ENCODE measurements at places on chromosomes 16 and 17.

- no peak for DNase-seq
These were observed 466 bp upstream of the HSF4 start for GRCh38 chr16:67163999-67164558.

GRCh38 chr16:80720804-80721371 lies 83.5 kb downstream of the CDYL2 start:
- DNase-seq: no peak

- DNase-seq: no peak
These were observed 38.9 kb upstream of the GHDC start for GRCh38 chr17:42233156-42233555.

DNA sequence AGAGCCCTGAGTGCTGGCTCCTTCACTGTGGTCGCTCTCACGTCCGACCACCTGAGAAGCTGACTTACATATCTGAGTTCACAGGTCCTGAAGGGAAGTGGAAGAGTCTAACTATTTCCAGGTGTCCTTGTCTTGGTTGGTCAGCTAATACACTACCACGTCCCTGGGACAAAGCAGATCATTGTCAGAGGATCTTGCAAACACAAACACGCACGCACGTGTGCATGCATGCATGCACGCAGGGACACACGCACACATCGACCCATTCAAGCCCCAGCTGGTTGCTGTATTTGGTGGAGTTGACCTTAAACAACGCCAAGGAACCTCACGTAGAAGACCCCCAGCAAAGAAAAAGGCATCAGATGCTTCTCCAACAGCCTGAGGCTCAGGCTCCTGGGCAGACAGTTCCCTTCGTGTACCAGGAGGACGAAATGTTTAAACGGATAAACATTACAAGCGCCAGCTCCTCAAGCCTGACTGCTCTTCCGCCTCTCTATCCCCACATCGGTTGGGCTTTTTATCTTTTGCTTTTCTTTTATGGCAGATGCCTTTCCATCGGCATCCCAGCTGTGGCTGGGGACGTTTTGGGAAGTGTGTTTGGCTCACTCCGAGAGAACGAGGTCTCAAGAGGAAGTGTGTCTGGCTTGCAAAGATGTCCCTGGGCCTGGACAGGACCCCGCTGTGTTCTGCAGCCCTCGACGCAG lies 95.8 kb downstream of the TBC1D16 start:
- DNase-seq: no peak

GRCh38 chr16:67504031-67505021 lies 21.0 kb upstream of the AGRP start:
- DNase-seq: peak; percentile 34

DNA sequence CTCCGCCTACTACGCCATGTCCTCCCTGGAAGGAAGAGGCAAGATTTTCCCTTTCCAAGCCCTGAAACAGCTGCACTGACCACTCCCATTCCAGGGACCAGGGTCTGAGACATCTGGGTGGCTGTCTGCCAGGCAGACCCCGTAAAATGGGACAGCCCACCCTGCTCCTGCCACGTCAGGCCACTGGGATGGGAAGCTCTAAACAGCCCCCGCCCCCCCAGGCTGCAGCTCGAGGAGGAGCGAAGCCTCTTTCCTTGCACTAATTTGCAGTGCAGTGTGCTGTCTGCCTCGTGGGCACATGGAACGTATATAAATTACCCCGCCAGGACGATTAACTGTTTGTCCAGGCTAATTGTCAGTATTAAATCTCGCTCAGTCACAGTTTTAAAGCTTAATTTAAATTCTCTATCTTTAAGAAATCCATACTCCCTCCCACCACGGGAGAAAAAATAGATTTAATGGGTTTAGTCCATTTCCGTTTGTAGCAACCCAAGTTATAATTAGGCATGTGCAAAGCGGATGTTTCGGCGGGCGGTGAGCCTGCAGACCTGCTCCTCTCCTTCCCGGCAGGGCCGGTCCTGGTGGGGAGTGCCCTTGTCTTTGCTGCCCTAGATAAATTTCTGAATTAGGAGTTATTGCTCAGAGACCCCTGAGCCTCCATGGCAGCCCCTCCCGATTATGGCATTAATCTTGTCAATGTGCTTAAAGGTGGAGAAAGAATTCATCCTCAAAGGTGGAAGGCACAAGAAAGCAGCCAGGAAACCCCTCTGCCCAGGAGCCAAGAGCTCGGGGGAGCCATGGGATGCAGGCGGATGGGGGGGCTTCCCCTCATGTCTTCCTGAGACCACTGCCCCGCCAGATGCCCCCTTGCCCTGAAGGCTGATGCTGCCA lies 268.0 kb upstream of the TNRC6C start:
- DNase-seq: no peak

DNA sequence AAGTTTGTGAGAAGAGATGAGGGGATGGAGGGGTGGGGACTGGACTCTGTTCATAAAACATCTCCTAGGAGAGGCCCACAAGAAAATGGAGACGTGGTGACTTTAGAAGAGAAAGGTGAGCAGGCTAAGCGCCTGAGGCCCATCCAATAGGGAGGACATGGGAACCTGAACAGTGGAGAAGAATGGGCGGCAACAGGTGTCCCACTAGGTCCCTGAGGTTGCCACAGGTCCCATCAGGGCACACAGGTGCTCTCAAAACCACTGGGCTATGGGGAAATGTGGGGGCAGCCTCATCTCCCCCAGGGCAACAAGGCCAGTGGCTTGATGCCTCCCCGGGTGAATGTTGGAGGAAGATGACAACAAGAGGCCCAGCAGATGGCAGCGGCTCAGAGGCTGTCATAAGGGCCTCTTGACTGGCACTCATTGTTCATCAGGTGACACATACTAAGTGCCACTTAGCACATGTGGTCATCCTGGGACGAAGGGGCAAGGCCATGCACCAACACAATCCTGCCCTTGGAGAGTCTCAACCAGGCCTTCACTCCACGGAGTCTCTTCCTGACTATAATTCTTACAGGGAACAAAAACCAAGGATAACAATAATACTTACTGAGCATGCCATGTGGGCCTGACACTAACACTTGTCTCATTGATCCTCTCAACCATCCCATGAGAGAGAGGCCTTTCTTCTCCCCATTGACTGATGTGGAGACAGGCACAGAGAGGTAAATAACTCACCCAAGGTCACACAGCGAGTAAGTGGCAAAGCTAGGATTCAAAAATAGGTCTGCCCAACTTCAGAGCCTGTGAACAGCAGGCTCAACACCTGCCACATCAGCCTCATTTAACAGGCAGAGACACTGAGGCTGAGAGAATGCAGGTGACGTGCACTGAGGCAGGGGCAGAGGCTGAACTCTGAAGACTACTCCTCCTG lies 38.0 kb downstream of the CUEDC1 start:
- peak; percentile 21 for DNase-seq

- DNase-seq: no peak
These were observed 50.6 kb downstream of the CNGB1 start for GRCh38 chr16:57920215-57920879.

GRCh38 chr17:82302991-82303943 lies 14.1 kb downstream of the CD7 start:
- DNase-seq: peak; percentile 51

DNA sequence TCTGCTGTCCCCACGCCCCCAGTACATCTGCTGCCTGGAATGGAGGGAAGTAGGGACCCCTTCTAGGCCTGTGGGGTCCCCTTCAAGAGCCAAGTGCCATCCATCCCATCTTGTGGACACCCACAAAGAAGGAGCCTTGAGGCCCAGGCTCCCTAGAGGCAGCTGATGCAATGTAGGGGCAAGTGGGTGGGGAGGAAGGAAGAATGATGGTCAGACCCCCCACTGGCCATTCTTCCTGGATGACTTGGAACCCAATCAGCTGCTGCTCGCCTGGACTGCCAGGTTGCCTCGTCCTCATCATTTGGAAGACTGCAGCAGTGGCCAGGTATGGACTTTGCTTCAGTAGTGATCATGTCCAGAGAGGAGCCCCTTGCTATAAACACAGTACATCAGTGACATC lies 48.9 kb downstream of the SMPD3 start:
- no peak for DNase-seq

GRCh38 chr17:80949451-80950421 lies 41.9 kb upstream of the CHMP6 start:
- DNase-seq: no peak

DNA sequence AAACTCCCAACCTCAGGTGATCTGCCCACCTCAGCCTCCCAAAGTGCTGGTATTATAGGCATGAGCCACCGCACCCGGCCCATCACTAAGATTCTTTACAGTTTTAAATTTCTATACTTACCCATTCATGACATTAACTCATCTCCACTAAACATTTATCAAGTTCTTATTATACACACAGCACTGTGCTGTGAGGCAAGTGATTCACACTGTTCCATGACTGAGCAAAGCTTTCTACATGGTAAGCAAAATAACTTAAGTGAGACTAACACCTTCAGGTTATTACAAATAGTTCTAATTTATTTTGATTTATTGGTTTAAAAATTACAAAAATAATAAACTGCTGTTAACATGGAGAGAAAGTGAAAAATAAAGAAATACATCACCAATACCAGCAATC lies 33.5 kb downstream of the MARVELD3 start:
- DNase-seq: no peak

- no peak for DNase-seq
These were observed 163.3 kb upstream of the GSE1 start for GRCh38 chr16:85449885-85450245.

GRCh38 chr16:22292320-22292719 lies 4.9 kb upstream of the POLR3E start:
- DNase-seq: no peak

- no peak for DNase-seq
These were observed 82.8 kb downstream of the WDR59 start for GRCh38 chr16:74902161-74902560.

DNA sequence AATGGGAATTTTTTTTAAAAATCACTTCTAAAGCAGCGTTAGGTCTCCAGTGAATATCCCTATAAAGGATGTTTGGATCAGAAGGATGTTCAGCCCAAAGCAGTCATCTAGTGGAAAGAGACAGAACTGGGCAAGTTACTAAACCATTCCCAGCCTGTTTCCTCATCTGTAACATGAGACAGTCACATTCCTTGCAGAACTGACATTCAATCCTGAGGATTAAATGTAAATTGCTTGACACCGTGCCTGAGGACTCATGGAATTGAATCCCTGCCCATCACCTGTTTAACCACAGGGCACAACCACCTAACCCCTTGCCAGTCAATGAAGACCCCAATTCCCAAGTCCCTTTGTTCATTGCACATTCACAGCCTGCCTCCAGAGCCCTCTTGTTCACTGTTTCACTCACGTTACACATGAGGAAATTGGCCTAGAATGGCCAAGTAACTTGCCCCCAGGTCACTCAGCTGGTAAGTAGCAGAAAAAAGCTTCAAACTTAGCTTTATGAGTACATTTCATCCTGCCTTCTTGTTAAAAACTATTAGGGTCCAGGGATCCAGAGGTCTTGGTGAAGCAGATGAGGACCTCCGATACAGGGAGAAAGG lies 1.4 kb downstream of the CMTM2 start:
- DNase-seq: no peak

- DNase-seq: no peak
These were observed 95.2 kb upstream of the CCL1 start for GRCh38 chr17:34458266-34458665.

DNA sequence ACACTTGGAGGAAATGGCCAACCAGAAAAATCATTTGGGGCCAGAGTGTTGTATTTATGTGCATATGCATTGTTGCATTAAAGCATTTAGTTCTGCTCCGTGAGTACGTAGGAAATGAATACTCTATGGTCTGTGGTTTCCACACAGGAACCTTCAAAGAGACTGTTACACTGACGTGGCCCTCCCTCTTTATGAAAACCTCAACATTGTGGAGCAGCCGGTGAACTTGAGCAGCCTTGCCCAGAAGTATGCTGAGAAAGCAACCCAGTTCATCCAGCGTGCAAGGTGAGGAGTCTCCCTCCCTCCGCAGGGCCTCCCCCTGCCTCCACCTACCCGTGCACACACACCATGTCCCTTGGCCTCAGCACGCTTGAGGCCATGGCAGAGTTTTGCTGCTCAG lies 65.2 kb downstream of the ARSG start:
- DNase-seq: peak; percentile 57

DNA sequence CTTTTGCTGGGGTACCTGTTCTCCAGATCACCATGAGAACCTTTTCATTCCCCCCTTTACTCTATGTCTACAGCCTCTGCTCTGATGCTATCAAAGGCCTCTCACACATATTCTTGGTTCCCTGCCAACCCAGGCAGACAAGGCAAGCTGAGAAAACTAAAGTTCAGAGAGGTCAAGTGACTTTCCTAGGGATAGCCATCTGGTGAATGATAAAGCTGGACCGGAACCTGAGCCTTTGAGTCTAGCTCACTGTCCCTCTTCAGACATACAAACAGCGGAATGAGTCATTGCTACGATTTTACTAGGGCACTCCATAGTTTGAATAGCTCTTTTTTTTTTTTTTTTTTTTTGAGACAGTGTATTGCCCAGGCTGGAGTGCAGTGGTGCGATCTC lies 73.3 kb downstream of the XYLT1 start:
- no peak for DNase-seq

GRCh38 chr17:68909066-68909465 lies 46.1 kb downstream of the ABCA8 start:
- DNase-seq: no peak

GRCh38 chr16:64870859-64871258 lies 251.0 kb downstream of the CDH11 start:
- no peak for DNase-seq

DNA sequence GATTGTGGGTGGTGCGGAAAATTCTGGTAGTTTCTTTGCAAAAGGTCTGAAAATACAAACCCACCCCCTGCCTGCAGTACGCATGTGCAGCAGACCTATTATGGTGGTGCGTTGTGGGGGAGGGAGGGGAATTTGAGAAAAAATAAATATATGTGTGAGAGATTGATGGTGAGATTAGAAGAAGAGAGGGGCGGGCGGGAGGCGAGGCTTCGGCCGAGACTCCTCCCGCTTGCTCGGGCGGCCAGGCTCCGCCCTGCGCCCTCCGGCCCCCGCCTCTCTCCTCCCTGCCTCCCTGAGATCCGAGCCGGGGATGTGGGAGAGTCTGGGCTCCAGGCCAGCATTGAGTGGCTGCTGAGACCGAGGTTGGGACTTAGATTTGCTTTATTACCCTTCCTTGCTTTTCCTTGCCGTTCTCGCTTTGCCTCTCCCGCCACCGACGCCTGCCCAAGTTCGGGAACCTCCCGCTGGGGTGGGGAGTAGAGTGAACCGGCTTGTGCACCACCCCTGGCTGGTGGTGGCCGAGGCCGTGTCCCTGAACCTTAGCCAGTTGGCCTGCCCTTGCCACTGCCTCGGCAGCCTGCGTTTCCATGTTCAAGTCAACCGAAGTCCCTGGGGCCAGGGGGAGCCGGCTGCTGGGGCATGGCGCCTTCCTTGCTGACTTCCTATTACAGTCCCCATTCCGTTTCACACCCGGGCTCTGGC lies 956 bp upstream of the CHD3 start:
- peak; percentile 83 for DNase-seq

GRCh38 chr17:3865176-3865575 lies 19.1 kb upstream of the NCBP3 start:
- DNase-seq: no peak

DNA sequence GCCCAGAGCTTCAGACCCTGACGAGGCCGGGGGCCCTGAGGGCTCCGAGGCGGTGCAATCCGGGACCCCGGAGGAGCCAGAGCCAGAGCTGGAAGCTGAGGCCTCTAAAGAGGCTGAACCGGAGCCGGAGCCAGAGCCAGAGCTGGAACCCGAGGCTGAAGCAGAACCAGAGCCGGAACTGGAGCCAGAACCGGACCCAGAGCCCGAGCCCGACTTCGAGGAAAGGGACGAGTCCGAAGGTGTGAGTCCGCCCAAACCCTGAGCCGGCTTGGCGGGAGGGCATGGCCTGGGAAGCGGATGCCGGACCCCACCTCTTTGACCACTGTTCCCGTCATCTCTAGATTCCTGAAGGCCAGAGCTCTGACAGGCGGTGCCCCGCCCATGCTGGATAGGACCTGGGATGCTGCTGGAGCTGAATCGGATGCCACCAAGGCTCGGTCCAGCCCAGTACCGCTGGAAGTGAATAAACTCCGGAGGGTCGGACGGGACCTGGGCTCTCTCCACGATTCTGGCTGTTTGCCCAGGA lies 4.4 kb downstream of the NOL3 start:
- DNase-seq: no peak

Measured in activated CD4-positive, alpha-beta T cell treated with anti-CD3 and anti-CD28 coated beads, Interleukin-2, amount 50 U/mL, for 1 hour (primary cell).